ENCODE measurements at places on chromosomes 2 and 18.

GRCh38 chr18:6835345-6835744 lies 105.8 kb downstream of the ARHGAP28 start:
- no peak for DNase-seq

GRCh38 chr2:18396329-18397010 lies 164.0 kb downstream of the RDH14 start:
- no peak for DNase-seq

- DNase-seq, result no peak
Observed at GRCh38 chr2:38598991-38599295, 3.8 kb downstream of the HNRNPLL start.

DNA sequence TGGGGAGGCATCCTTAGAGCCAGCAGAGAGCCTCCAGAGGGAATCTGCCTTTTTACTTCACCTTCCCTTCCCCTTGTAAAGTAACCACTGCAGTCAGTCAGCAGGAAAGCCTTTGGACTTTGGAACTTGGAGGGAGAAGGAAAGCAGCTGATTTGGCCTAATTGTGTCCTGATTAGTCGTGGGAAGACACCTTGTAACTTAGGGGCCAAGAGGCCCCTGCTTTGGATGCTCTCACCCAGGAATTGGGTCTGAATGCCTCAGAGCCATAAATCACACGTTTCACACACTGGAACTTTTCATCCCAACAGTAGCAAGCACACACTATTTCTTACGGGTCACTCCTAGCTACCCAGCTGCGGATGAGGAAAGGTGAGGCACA lies 81.0 kb upstream of the PPM1B start:
- no peak for DNase-seq

- no peak for DNase-seq
Observed at GRCh38 chr2:74416778-74417177, 4.6 kb downstream of the C2orf81 start.

DNA sequence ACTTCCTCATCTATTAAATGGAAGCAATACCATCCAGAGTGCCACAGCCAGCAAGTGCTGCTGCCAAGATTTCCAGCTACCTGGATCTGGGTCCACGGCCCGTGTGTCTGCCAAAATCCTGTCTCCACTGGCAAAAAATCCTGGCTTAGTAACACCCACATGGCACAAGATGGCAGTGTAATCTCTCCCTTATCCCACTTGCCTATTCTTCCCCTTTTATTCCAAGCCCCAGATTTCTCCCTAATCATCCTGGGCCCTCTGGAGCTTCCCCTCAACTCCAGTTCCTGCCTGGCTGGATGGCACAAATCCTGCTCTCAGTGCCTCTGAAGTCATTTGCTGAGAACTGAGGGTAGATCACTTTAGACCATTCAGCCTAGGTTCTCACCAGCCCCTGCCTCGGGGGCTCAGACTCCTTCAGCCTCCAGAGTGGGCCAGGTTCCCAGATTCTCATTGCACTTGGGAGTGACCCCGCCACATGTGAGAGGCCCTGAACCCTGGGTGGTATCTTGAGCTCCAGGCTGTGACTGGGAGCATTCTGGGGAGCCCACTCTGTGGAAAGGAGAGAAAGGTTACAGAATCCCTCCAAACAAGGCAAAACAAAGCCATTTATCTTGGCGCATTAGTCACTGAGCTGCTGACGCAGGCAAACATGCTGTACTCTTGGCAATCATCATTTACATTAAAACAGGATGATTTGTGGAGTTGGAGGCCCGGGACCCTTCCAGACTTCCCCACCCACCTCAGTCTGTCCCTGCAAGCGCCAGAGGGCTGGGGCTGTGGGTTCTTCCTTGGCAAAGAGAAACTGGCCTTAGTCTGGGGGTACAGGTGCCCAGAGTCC lies 325.8 kb downstream of the DYSF start:
- DNase-seq, result no peak

DNA sequence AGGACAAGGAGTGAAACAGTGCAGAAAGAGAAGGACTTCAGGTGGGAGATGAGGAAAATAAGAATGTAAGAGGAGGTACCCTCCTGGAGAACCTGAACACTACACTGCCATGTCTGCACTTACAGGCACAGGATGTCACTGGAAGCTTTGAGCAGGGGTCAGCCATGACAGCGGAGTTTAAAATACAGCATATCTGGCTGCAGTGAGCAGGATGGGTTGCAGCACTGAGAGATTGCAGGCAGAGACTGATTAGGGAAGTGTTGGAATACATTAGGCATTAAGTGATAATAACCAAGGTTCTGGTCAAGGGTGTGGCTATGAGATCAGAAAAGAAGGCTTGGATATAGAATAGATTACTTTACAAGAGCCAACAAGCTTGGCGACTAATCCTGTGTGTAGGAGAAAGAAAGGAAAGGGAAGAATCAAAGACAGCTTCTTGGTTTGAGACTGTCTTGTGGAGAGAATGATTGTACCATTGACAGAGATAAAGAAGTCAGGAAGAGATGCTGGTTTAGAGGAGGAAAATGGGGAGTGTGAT lies 171.1 kb upstream of the RBMS1 start:
- DNase-seq, result no peak

- no peak for DNase-seq
Observed at GRCh38 chr18:36149514-36150289, 20.0 kb downstream of the ELP2 start.

- DNase-seq, result no peak
Observed at GRCh38 chr18:28626756-28627155, 449.8 kb upstream of the CDH2 start.

GRCh38 chr2:174645296-174645695 lies 47.7 kb upstream of the WIPF1 start:
- no peak for DNase-seq

- no peak for DNase-seq
Observed at GRCh38 chr2:240574386-240575100, 6.3 kb downstream of the RNPEPL1 start.

DNA sequence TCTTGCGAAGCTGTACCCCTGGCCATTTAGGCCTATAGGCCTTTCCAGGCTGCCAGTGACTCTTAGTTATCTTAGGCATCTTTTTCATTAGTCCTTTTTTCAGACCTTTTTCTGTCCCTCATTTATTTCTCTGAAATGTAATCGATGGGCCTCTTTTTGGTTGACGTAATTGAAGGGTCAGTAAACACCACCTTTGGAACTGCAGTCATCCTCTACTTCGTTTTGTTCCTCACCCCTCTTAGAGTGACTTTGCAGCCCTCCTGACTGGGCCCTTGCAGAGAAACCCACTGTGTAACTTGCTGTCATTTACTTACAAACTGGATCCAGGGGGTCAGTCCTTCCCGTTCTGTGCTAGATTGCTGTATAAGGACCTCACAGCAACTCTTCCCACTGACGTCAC lies 23.2 kb downstream of the CENPO start:
- no peak for DNase-seq

DNA sequence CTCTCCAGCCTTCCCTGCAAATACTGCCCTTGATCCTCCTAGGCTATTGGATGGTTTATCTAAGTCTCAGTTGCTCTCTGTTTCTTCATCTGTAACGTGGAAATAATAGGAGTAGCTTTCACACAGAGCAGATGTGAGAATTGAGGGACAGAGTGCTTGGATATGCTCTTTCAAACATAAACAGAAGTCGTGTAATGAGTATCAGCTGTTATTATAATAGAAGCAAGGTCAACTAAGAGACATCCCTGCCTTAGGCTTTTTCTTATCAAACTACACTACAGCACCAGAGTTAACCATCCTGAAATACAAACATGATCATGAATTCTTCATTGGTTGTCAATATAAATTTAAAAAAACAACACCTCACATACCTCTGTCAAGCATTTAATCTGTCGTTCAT lies 138.2 kb downstream of the DOK6 start:
- DNase-seq, result no peak

DNA sequence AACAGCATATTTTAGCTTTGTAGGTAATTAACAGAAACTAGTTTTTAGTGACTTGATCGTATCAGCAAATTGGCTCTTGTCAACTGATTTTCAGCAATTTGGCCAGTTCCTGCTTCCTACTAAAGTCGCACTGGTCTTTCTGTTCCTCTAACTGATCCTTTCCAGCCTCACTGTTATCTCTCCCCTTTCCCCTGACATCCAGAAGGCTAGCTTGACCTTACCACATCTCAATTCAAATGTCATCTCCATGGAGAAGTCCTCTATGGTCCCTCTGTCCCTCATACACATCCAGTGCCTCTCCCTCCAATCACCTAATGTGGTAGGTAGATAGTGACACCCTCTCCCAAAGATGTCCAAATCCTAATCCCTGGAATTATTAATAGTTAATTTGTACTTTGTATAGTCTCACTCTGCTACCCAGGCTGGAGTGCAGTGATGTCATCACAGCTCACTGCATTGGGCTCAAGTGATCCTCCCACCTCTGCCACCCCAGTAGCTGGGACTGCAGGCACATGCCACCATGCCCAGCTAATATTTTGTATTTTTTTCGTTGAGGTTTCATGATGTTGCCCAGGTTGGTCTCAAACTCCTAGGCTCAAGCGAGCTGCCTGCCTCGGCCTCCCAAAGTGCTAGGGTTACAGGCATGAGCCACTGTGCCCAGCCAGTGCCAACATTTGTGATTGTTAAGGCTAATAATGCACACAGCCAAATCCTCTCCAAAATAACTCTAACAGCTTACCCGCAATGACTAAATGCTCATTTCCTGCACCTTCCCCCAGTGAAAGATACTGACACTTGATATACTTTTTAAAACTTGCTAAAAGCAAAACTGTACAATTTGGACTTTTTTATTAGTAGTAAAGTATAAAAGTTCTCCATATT lies 16.9 kb downstream of the PSTPIP2 start:
- no peak for DNase-seq

- no peak for DNase-seq
Observed at GRCh38 chr2:235706506-235706905, 212.7 kb downstream of the AGAP1 start.

GRCh38 chr2:17543848-17544247 lies 3.4 kb downstream of the VSNL1 start:
- DNase-seq, result no peak

GRCh38 chr2:106882673-106883072 lies 3.3 kb downstream of the ST6GAL2 start:
- no peak for DNase-seq

DNA sequence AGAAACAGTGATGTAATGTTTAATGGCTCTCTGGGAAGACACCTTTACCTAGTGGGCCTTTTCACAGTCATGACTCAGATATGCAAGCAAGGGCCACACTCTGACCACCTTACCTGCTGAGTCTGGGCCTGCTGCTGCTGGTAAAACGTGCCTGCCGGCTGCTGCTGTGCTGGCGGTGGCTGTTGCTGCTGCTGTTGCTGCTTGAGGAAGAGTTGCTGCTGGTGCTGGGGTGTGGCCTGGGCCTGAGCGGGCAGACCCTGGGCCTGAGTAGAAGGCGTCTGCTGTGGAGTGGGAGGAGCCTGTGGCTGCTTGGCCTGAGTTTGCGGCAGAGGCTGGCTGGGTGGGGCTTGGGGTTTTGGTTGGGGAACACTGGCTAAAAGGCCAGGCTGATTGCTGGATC lies 81.6 kb upstream of the NFU1 start:
- DNase-seq, result no peak

DNA sequence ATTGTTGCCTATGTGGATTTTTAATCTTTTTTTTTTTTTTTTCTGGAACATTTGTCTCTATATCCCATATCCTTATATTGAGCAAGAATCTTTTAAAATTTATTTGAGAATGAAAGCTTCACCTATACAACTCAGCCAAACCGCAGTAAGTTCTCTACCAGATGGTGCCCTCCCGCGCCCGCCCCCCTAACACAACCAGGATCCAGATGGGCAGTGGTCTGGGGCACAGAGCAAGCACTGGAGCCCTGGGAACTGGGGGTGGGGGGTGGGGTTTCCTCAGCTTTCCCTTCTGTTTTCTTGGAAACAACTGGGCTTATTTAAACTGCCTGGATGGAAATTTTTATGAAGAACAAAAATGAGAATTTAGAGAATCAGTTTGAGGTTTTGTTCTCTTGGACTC lies 74.6 kb downstream of the ACAA2 start:
- DNase-seq, result no peak

GRCh38 chr18:78246050-78246449 lies 733.6 kb upstream of the SALL3 start:
- DNase-seq, result no peak

GRCh38 chr18:63928331-63928730 lies 20.6 kb downstream of the SERPINB10 start:
- DNase-seq, result no peak

DNA sequence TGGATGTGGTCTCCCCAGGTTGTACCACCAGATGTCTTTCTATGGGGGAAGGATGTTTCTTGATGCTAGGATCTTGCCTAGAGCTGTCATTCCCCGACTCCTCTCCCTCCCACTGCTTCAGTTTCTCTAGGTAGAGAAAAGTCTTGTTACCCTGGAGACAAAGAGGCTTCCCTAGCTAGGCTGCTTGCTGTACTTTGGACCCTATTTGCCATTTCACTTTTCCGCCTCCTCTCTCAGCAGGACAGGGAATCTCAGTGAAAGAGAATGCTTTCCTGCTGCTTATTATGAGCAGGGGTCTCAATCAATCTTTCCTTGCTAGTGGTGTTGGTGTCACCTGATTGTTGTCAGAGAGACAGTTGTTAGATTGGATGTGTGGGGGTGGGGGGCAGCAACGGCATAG lies 818.8 kb upstream of the GYPC start:
- no peak for DNase-seq

GRCh38 chr2:8541636-8542035 lies 140.2 kb upstream of the ID2 start:
- DNase-seq, result no peak

DNA sequence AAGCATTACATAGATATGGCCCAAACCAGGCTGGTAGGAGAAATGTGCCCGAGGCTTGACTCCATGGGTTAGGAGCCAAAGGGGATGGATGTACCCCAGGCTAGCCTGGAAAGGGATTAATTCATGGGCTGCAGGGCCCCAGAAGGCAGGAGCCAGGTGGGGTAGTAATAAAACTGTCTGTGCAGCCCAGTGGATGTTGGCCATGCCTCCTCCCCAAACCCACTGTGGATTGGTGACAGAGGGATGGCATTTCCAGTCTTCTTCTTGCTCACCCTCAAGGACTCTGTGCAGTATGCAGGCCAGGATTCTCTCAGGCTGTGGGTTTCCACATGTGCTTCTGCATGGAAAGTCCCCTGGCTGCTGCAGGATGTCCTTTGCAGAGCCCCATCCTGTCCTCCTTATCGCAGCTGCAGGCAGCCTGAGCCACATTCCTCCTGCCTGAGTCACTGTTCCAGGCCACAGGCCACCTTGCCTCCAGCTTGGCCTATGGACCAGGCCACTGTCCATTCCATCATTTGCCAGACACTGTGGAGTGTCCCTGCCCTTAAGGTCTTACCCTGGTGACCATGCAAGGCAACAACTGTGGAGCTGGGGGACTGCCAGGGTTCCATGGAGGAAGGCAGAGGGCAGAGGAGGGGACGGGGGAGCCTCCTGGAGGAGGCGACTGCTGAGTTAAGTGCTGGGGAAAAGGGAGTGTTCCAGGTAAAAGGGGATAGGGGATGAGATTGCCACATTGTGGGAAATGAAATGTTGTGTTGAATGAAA lies 38.9 kb downstream of the INO80C start:
- no peak for DNase-seq
